ENCODE measurements at places on chromosomes 2 and 18. TPM values are rescaled to one million over a fixed set of nuclear protein-coding genes. Genes with fewer than 3 reads are reported as not detected.

- no peaks in the 10 kb centered on the region for H3K27me3 ChIP-seq
- DNase-seq = peak; percentile 61
- H3K4me1 ChIP-seq = no peaks in the 10 kb centered on the region
- H3K27ac ChIP-seq = no peak overlapping the region
- no peaks in the 10 kb centered on the region for H3K36me3 ChIP-seq
These were observed 152.1 kb downstream of the GLI2 start for GRCh38 chr2:120887741-120888231.

DNA sequence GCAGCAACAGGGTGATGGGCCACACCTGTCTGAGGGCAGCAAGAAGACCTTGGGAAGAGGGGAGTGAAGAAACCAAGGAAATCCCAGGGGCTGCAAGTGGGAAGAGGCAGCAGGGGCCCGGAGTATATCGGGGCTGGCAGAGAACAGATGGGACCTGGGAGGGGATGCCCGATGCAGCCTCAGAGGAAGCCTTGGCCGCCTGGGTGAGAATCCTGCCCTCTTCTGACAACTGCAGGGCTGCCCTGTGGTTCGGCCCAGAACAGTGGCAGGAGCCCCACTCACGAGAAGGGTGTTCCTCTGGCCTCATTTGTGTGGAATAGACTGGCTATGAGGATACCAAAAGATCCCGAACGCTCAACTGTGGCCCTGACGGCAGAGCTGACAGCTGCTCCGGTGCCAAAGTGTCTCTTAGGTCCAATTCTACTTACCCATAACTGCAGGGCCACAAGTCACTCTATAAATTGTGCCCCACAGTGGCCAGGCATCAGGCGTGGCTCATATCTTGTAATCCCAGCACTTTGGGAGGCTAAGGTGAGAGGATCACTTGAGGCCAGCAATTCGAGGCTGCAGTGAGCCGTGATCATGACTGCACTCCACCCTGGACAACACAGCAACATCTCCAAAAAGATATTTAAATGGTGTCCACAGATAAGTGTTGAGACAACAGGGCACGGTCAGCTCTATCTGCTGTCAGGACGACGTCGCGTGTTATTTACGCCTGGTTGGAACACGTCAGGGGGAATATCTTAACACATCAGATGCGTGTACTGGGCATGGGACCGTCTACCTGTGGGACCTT, 23.6 kb upstream of the ID2 start:
- H3K27me3 ChIP-seq = no peaks in the 10 kb centered on the region
- no peak overlapping the region for H3K4me3 ChIP-seq

DNA sequence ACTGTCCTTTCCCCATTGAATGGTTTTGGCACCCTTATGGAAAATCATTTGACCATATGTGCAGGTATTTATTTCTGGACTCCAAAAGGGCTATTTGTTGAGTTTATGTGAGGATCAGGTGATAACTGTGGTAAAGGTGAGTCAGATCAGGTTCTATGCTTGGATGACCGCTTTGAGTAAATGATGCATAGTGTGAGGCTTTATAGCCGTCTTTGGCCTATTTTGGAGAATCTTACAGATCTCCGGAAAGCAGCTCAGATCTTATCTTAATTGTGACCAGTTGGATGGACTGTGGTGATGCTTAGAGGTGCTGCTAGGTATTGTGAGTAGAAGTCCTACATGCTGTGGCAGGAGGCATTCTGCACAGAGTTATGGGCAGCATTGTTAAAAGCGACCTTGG, 126.2 kb downstream of the METTL8 start:
- no peaks in the 10 kb centered on the region for H3K4me1 ChIP-seq
- no peaks in the 10 kb centered on the region for H3K27me3 ChIP-seq
- H3K36me3 ChIP-seq = no peaks in the 10 kb centered on the region

DNA sequence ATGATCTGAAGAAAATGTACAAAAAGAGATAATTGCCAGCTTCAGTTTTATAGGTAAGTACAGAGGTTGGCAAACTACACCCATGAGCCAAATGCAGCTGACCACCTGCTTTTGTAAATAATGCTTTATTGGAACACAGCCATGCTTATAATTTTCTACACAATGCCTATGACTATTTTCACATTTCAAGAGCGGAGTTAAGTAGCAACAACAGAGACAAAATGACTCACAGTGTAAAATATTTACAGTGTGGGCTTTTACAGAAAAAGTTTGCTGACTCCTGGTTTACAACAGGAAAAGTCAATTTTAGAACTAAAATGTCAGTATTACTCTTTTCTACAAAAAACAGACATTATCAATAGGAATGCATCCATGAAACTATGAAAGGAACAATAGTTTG, 26.0 kb downstream of the CWC22 start:
- H3K4me3 ChIP-seq = no peak overlapping the region
- H3K36me3 ChIP-seq = peaks cover 5% of the 10 kb centered on the region
- no peak for DNase-seq
- H3K27ac ChIP-seq = no peak overlapping the region
- H3K4me1 ChIP-seq = no peaks in the 10 kb centered on the region
- no peaks in the 10 kb centered on the region for H3K27me3 ChIP-seq

DNA sequence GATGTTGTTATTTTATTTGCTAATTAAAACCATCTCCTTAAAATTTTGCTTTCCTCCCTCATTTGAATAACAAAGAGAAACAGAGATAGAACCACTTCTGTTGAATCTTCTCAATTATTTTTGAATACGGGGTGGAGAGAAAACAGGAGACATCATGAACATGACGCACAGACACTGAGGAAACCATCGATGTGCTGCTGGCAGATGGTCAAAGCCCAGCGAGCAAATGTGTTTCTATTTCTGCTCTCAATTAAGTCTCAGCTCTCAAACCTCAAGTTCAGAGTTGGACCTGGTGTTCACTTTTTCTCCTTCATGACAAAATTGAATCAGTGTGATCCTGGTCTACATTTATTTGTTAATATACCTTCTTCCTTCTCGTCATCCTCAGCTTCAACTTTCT, 36.1 kb upstream of the TWIST2 start:
- H3K27me3 ChIP-seq = no peaks in the 10 kb centered on the region
- no peak overlapping the region for H3K4me3 ChIP-seq
- H3K4me1 ChIP-seq = no peaks in the 10 kb centered on the region

DNA sequence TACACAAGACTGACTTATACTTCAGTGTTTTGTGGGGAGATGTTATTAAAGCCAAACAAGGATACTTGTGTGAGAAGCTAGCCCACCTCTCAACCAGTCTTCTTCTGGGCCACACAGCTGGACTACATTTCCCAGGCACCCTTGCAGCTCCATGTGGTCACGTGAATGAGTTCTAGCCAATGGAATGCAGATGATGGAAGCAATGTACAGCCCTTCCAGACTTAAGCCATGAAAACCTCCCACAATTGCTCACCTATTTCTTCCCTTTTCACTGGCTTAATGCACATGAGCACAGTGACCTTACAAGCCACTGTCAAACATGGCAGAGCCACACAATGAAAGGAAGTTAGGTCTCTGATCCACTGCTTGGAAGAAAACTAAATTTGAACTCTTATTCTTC, 20.4 kb upstream of the FEZ2 start:
- no peaks in the 10 kb centered on the region for H3K4me1 ChIP-seq
- no peak overlapping the region for H3K4me3 ChIP-seq
- no peaks in the 10 kb centered on the region for H3K27me3 ChIP-seq
- no peak for DNase-seq

DNA sequence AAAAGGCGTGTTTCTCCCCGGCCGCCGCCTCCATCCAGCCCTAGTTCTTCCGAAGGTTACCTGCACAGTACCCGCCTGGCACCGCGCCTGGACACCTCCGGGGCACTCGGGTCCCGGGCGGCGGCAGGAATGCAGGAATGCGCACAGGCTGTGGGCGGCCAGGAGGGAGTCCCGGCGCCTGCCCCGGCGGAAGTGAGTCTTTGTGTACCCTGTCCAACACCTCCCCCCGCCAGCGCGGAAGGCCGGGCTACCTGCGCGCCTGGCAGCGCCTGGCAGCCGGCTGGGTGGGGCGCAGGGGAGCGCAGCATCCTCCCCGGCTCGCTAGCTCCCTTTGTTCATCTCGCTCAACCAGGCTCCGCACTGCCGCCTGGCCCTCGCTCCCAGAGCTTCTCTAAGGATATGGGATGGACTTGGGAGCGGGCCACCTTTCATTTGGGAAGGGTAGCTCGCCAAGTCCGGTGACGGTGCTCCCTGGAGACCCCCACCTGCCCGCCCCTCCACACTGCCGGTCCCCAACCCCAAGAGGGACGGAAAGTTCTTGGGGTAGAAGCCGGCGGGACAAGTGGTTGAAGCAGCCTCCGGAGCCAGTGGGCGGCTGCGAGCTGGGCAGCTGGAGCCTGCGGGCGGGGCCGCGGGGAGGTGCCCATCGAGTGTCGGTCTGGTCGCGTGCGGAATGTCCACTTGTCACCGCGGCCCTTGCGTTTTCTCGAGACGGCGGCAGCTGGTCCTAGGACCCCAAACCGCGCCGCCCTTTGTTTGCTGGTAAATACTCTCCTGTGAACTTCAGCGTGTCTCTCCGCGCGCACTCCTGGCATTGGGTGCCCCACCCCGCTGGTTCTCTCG, 1.2 kb upstream of the ST6GAL2 start:
- peak overlapping the region; percentile 96 for H3K4me3 ChIP-seq
- no peaks in the 10 kb centered on the region for H3K27me3 ChIP-seq
- H3K4me1 ChIP-seq = peaks cover 1% of the 10 kb centered on the region
- H3K27ac ChIP-seq = peak overlapping the region; percentile 52
- no peaks in the 10 kb centered on the region for H3K36me3 ChIP-seq

- peak overlapping the region; percentile 72 for H3K27ac ChIP-seq
- no peaks in the 10 kb centered on the region for H3K4me1 ChIP-seq
These were observed 488 bp upstream of the RHOB start for GRCh38 chr2:20446255-20446916.

DNA sequence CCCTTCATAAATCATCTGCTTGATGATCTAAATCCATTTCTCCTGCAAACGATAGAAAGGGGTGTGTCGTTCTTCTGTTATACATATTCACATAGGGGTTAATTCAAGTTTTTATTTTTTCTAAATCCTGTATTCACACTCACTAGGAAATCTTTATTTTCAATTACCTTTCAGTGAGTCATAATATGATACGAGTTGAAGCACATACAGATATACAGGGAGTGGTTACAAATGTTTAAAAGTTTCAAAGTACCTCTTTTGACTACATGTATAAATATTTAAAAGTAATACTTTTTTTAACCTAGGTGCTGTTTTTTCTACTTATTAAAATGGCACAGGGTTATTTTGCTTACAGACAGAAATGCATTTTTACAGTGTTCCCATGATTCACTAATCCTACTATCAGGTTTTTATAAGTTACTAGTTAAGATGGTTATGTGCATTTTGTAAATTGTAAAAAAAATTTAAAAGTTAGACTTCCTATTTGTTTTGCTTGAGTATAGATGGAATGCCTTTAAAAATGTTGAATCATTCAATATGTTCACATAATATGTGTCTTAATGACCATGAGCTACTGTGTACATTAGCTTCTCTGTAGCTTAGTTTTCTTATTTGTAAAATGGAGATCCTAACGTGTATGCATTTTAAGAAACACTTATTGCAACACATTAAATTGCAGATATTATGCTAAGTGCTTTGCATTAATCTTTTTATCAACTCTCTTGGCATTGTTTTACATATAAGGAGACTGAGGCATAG, 1378.1 kb downstream of the DSC3 start:
- H3K4me1 ChIP-seq = no peaks in the 10 kb centered on the region
- H3K4me3 ChIP-seq = no peak overlapping the region
- DNase-seq = no peak

GRCh38 chr2:74206180-74206688, 7.8 kb downstream of the MTHFD2 start:
- H3K27me3 ChIP-seq = no peaks in the 10 kb centered on the region
- no peak for DNase-seq
- H3K4me3 ChIP-seq = no peak overlapping the region
- peaks cover 4% of the 10 kb centered on the region for H3K4me1 ChIP-seq

GRCh38 chr2:193793914-193794313, 1599.2 kb upstream of the TMEFF2 start:
- H3K36me3 ChIP-seq = no peaks in the 10 kb centered on the region
- no peaks in the 10 kb centered on the region for H3K4me1 ChIP-seq
- no peak for DNase-seq
- no peak overlapping the region for H3K27ac ChIP-seq
- H3K27me3 ChIP-seq = no peaks in the 10 kb centered on the region

DNA sequence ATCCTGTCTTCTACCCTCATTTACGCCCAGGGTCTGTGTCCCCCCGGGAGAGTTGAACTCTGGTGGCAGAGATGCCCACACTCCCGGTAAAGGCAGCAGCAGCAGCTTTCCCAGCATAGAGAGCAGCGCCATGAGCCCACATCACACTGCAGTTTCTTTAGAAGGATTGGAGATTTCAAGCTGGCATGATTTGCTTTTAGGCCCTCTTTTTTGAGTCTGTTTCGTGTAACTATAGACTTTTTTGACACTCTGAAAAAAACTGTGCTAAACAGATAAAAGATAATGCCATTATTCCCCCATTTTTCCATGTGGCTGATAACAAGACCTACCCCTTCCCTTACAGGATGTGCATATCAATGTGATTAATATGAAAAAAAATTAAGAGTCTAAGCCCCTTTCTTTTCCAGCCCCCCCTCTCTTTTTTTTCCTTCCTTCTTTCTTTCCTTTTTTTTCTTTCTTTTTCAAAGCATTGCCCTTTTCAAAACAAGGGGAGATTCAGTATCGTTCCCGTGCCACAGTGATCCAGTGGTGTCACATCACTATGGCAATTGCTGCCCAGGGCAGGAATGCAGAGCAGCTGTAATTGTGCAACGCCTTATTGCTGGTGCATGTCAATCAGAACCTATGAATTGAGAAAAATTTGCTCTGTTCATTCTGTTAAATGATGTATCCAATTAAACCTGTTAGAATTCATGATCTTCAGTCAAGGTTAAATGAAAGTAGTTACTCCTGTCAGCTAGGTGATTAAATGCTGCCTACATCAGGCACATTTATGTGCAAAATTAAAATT, 104.5 kb downstream of the CDCA7 start:
- H3K27me3 ChIP-seq = no peaks in the 10 kb centered on the region
- no peaks in the 10 kb centered on the region for H3K36me3 ChIP-seq
- DNase-seq = no peak
- H3K4me1 ChIP-seq = no peaks in the 10 kb centered on the region
- no peak overlapping the region for H3K27ac ChIP-seq
- H3K4me3 ChIP-seq = no peak overlapping the region

GRCh38 chr2:25276569-25277465, 64.9 kb downstream of the DNMT3A start:
- DNase-seq = peak; percentile 93
- H3K36me3 ChIP-seq = peaks cover 5% of the 10 kb centered on the region
- H3K4me1 ChIP-seq = no peaks in the 10 kb centered on the region
- peak overlapping the region; percentile 1 for H3K4me3 ChIP-seq

The TMEM163 gene
- total RNA-seq = 0.36 TPM

The KIF5C gene
- total RNA-seq = 3.4 TPM

The YES1 gene
- 37.0 TPM for total RNA-seq

The MYO5B gene
- 4.5 TPM for total RNA-seq

The NR4A2 gene
- total RNA-seq = 10.4 TPM

The DYSF gene
- 28.8 TPM for total RNA-seq

The CCDC74B gene
- 2.6 TPM for total RNA-seq

The ITGB6 gene
- not detected for total RNA-seq

The TTN gene
- 41.7 TPM for total RNA-seq
